ENCODE measurements at places on chromosomes 11 and 22.

DNA sequence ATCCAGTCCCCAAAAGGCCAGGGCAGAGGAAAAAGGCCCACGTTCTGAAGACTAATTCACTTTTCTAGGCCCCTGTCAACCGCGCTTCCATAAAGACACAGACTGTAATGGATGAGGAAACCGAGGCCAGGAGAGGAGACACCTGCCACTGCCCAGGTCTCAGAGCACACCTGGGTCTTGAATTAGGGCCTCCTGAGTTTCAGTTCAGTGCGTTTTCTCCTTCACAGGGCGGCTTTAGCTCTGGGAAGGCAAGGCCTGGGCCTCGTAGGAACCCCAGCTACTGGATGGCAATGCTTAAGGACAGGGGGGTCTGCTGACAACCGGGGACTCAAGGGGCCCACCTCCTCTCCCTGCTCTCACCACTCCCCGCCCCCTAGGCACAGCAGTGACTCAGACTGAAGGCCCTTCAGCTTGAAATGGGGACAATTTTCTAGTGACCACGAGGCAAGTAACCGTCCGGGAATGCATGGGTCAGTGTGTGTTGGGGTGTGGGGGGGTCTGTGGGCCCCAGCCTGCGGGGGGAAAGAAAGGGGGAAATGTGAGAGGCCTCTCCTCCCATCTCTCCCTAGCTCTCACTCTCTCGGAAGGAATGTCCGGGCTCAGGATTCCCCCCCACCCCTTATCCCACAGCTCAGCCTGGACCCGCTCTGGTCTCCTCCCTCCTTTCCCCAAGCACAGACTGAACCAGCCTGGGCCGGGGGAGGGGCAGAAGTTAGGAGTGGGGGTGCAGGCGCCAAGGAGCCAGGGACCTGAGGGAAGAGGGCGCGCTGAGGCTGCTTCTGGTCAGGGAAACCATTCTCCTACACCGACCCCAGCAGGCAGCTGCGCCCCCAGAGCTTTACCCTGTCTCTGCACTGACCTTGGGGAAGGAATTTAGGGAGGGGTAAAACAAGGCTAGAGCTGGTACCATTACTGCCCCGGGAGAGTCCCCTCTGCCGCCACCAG is 17.2 kb downstream of the CREB3L1 start:
- DNase-seq, result no peak

DNA sequence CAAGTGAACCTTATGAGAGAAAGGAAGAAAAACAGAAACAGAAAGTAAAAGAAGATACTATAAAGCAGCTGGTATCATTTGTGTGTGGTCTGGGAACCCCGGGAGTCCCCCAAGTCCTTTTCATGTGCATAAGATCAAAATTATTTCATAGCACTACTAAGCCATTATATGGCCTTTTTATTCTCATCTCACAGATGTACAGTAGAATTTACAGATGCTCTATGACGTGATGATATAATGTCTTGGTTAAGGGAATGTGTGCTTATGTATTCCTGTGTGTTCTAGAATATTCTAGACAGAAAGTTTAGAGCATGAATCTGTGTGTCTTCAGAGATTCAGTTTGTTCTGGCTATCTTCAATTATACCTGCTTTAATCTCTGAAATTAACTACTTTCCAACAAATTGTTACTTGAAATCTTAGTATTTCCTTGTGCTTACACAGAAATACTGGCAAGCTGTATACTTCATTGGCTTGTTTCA is 8.6 kb upstream of the TPP1 start:
- DNase-seq, result no peak

DNA sequence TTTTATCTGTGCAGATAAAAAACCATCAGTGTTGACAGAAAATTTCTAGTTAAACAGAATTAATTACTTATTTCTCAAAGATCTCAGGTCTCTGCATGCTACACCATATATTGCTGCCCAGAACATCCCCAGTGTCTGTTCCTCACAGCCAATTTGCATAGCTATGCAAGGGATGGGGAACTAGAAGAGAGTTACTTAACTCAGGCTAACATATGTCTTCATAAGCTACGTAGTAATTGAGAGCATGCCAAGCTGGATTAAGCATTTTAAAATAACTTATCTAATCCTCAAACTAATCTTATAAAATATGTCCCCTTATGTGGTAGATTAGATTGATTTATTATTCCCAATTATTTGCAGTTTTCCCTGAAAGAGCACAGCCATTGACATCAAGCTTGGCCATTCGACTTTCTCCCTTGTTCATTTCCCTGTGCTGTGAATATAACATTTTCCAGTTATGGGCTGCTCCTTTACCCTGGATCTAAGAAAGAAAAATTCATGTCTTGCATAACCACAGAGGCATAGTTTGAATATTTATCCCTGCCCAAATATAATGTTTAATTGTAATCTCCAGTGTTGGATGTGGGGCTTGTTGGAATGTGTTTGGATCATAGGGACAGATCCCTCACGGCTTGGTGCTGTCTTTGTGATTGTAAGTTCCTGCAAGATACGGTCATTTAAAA is 69.1 kb downstream of the C11orf87 start:
- no peak for DNase-seq

DNA sequence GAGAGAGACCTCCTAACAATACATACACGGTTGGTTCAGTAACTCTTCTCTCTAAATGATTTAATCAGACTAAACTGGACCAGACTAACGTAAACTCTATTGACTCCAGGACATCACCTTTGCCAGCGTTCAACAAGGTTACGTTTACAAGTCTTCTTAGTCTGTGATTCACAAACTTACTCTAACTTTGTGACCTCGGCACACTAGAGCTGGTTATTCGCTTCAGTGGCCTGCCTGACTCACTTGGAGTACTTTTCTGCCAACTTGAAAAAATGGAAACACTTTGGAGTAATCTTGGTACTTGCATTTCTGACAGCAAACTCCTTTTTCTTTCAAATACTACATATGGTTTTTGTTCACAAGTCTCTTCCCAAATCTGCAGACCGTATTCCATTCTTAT is 26.2 kb downstream of the MTMR2 start:
- DNase-seq, result no peak

- DNase-seq, result no peak
These were observed 56.5 kb downstream of the PDHX start for GRCh38 chr11:34972892-34973291.

GRCh38 chr11:44790211-44790610 is 63.4 kb downstream of the TSPAN18 start:
- no peak for DNase-seq

DNA sequence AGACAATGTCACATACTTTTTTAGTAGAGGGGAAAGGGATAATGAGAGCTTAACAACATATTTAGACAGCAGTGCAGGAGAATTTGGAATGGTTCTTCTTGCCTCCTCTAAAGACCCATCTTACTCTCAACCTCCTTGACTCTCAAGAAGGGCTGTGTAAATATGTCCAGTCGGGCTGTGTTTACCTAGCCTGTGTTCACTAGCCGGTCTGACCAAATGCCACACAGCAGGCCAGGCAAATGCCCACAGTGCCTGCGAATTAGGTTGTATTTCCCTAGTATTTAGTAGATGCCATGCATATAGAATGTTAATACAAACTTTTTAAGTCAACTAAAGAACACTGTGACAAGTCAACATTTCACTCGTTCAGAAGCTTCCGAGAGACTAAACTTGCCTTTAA is 51.4 kb upstream of the MTMR2 start:
- no peak for DNase-seq

- no peak for DNase-seq
These were observed 228.5 kb upstream of the SESN3 start for GRCh38 chr11:95459291-95460042.

DNA sequence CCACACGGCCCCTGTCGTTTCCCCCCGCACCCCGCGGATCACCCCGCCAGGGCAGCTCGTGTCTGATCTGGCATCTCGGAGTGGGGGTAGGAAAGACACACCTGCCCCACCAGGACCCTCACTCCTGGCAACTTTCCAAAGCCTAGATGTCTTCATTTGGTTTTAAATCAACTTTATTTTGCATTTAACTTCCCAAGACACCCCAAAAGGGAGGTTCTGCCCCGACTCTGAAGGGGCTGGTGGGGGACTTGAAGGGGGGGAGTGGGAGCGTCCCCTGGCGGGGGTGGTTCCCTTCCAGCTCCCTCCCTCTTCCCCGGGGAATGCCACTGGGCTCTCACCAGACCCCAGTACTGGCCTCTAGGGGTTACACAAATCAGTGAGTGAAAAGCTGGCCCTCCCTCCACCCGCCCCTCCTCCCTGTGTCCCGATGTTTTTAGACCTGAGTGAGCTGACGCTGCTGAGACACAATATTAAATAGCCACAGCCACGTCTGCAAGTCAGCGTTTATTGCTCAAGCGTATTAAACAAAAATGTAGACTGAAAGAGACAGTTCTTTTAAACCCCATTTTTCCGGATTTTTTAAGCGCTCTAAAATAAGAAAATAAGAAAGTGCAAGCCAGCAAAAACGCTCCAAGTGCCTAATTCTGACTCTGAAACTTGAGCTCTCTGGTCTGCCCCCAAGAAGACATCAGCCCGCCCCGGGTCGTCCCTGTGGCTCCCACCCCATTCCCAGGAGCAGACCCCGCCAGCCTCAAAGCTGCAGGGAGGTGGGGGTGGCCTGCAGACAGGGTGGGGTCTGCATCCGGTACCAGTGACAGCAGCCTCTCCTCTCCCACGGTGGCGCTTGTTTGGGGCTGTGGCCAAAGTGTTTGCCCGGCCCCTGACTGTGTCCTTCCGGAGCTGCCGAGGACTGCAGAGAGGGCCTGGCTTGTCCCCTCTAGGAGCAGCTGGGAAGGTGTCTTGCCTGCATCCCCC is 1.1 kb upstream of the TTLL8 start:
- no peak for DNase-seq

DNA sequence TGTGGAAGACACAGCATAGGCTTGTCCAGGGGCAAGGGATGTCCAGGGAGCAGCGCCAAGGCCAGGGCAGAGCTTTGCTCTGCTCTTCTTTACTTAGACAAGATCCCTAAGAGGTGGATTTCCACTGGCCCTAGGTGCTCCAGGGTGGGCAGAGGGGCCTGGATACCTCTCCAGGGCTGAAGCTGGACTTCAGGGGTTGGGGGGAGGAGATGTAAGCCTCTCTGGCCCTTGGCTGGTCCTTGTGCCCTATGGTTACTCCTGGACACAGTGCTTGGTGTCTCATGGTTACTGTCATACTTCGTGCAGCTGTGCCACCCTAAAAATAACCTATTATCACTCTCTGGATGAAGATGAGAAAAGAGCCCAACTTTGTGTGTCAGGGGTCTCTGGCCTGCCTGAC is 12.9 kb upstream of the KCNJ11 start:
- no peak for DNase-seq

DNA sequence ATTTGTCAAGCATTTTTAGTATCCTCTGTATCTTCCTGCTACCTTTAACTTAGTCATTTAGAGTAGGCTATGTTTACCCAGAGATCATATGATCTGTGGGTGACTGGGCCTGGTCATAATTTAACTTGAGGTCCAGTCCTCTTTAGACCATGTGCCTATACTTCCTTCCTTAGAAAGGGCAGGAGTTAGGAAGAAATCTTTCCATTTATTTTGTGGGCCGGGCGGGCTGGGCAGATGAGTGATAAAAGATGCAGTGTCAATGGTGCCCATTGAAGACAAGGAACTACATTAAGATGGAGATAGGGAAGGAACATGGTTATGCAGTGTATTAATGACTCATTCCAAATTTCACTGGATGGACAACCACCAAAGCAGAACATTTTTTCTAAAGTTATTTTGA is 30.9 kb upstream of the PDE3B start:
- no peak for DNase-seq

GRCh38 chr22:49509016-49509415 is 318.7 kb downstream of the BRD1 start:
- DNase-seq, result no peak

DNA sequence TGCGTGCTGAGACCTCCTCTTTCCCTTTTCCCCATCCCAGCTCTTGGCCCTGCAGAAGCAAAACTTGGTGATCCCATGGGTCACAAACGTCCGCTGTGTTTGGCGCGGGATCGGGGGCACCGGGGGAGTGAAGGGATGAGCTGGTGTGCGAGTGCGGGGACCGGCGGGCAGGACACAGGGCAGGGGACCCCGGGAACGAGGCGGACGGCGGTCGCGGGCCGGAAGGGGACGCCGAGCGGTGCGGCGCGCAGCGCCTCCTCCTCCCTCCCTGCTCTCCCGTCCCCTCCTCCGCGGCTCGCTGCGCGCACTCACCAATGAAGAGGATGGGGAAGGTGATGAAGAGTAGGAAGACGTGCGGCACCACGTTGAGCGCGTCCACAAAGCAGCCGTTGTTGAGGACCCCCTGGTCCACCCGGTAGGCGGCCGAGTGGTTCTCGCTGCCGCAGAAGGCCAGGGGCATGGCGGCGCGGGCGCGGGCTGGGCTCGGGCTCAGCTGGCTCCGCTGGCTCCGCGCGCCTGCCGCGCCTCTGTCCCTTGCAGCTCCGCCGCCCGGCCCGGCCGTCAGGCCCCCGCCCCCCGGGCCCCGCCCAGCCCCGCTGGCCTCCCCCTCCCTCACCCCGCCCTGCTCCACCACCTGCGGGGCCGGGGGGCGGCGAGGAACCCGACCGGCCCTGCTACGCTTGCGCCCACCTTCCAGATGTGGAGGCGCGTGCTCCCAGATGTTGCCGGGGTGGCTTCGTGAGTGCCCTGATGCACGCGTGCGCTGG is at the start of gene ABCC8:
Gene ABCC8 (minus strand): TSS at position 529 of the 767 bp plus-strand sequence. CDS start 69 bp downstream, at position 460.
- DNase-seq, result no peak

DNA sequence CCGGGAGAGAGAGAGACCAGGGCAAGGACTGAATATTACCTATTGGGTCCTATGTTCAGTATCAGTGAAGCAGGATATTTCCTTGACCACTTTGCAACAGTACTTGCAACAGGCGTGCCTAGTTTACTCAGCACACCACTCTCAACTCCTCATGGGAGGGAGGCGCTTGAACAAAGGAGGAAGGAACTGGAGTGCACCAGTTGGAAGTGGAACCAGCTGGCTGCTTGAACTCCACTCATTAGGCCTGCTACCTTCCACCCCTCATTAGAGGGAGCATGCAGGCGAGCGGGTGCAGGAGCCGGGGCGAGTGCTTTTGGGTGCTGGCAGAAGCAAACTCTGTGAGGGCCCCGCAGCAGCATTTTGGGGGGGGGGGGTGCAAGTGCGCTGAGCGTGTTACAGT is 1369.6 kb upstream of the RAG2 start:
- no peak for DNase-seq

DNA sequence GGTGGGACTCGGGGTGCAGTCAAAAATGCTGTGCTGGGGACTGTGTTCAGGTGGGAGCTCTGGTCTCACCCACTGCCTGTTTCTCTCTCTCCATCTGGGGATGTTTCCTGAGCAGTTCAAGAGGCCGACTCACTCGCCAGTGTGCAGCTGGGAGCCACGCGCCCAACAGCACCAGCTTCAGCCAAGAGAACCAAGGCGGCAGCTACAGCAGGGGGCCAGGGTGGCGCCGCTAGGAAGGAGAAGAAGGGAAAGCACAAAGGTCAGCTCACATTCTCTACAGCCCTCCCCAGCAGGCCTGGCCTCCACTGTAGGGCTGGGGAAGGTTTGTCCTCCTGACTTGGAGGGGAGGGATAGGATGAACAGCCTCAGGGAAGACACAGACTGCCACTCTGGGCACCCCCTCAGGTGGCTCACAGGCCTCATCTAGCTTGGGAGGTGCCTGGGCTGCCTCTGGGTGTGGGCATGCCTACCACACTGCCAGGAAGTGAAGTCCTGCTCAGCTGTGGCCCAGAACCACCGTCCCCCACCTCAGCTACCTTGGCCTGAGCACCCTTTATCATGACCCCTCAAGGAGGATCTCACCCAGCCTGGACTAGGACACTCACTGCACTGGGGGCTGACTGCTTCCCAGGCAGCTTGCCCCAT is 13.0 kb downstream of the TUB start:
- no peak for DNase-seq
